ENCODE measurements at places on chromosomes 7 and 10. TPM values are rescaled to one million over a fixed set of nuclear protein-coding genes. Genes with fewer than 3 reads are reported as not detected.
A peak's percentile ranks its signal among the peaks of the same experiment; 100 is the strongest.

BCAP29 gene
- 29.4 TPM for total RNA-seq

PRF1 gene
- total RNA-seq = 6.6 TPM

DNA sequence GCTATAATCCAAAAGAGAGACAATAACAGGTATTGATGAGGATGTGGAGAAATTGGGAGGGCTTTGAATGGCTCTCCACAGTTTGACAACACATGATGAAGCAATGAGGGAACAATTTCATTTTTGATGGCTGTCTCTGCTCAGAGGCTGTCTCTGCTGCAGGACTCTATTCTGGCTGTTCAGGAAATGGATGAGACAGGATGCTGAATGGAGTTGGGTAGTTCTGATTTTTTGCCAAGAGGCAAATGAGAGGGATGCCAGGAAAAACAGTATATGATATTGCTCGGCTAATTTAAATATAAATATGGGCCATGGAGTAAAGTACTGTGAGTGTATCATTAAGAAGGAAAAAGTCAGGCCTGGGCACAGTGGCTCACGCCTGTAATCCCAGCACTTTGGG lies 16.8 kb downstream of the APBB1IP start:
- no peak overlapping the region for H3K4me3 ChIP-seq
- H3K4me1 ChIP-seq = no peaks in the 10 kb centered on the region
- no peak for DNase-seq
- H3K27me3 ChIP-seq = no peaks in the 10 kb centered on the region
- H3K27ac ChIP-seq = no peak overlapping the region
- no peaks in the 10 kb centered on the region for H3K36me3 ChIP-seq

GRCh38 chr7:45663167-45663921 lies 89.2 kb downstream of the ADCY1 start:
- no peaks in the 10 kb centered on the region for H3K36me3 ChIP-seq
- no peak overlapping the region for H3K4me3 ChIP-seq
- no peak overlapping the region for H3K27ac ChIP-seq

DNA sequence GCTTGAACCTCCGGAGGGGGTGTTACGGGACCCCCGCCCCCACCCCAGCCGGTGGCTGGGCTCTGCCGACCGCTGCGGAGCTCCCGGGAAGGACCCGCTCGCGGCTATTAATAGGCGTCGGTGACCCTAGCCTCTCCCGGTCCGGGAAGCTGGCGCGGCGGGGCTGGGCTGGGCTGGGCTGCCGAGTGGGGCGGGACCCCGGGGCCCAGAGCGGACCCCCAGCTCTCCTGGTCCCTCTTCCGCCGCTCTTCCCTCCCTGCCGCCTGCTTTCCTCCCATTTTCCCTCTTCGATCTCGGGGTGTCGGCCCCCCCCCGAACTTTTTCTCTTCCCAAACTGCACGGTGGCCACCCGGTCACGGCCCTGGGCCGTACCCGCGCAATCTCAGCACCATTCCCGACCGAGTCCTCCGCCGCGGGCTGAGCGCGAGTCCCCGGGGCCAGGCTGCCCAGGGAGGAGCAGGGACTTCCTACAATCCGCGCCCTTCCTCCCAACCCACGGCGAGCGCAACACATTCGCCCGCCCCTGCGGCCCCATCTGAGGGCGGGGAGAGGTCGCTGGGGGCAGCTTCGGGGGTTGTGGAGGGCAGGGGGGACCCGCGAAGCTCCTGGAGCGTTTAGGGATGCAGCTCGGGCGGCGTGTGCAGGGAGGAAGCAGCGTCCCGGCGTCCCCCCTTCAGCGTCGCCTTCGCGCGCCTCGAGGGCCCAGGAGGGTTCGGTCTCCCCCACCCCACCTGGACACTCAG lies 3.1 kb upstream of the ELFN1 start:
- H3K27ac ChIP-seq = no peak overlapping the region
- no peaks in the 10 kb centered on the region for H3K27me3 ChIP-seq
- peak; percentile 44 for DNase-seq
- H3K4me1 ChIP-seq = peaks cover 23% of the 10 kb centered on the region
- H3K4me3 ChIP-seq = peak overlapping the region; percentile 47

DNA sequence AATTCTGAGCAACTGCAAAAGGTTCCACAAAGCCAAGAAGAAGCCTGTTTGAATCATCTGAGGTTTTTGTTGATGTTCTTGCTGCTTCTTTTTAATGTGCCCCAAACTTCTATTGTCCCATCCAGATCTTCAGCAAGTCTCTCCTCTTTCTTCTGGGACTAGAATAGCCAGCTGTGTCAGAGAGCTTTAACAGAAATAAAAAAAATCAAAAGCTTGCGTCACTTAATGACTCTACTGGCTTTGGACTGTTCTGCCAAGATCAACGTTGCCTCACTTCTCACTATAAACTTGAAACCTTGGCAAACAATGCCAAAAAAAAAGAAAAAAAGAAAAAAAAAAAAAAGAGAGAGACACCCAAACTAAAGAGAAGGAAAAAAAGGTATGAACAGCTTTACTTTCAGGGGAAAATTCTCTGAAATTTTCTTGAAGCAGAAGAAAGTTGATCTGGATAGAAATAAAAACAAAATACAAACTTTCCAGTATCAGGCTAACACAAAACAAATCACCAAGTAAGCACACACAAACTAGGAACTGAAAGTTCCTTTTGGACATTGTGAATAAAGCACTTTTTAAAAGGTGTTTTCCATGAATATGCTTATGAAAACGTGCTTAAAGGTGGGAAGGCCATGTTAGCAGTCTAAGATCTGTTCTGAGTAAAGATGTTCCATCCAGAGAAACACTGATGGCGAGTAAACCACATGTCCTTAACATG lies 14.8 kb downstream of the USP54 start:
- no peaks in the 10 kb centered on the region for H3K27me3 ChIP-seq
- no peak for DNase-seq
- peak overlapping the region; percentile 26 for H3K27ac ChIP-seq
- H3K36me3 ChIP-seq = no peaks in the 10 kb centered on the region
- no peak overlapping the region for H3K4me3 ChIP-seq

GRCh38 chr7:37377231-37377630 lies 71.4 kb downstream of the ELMO1 start:
- no peaks in the 10 kb centered on the region for H3K36me3 ChIP-seq
- DNase-seq = no peak
- no peak overlapping the region for H3K4me3 ChIP-seq
- no peaks in the 10 kb centered on the region for H3K27me3 ChIP-seq

GRCh38 chr7:18803923-18804322 lies 308.4 kb downstream of the HDAC9 start:
- no peak overlapping the region for H3K27ac ChIP-seq
- no peak for DNase-seq
- no peaks in the 10 kb centered on the region for H3K4me1 ChIP-seq
- no peak overlapping the region for H3K4me3 ChIP-seq
- no peaks in the 10 kb centered on the region for H3K36me3 ChIP-seq
- no peaks in the 10 kb centered on the region for H3K27me3 ChIP-seq

DNA sequence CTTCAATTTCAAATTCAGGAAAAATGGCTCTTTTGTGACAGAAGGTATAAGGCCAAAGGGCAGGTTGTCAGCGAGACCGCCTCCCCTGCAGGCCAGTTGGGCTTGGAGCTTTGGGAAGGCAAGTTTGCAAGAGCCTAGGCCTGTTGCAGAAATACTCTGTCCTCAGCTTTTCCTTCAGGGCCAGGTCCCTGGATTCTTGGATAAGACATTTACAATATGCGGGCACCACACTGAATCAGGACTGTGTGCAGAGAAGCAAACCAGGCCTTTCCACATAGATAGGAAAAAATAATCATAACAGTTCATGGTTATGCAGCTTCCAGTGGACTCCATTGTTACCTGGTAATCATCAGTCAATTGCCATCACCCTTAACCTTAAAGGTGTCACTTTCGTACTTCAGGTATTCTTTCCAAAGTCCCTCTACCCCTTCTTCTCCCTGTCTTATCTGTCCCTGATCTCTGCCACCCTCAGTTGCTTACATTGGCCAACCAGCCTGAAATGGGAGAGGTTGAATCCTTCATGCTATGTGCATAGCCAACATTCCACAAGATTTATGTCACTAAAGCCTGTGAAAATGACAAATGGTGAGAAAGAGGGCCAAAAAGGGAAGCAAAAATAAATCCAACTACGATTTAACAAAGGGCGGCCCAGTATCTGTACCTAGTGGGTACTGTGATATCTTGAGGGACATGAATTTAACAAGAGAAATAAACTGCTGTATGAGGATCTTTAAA lies 304.5 kb upstream of the NFE2L3 start:
- no peaks in the 10 kb centered on the region for H3K27me3 ChIP-seq
- no peak for DNase-seq
- H3K27ac ChIP-seq = peak overlapping the region; percentile 87

DNA sequence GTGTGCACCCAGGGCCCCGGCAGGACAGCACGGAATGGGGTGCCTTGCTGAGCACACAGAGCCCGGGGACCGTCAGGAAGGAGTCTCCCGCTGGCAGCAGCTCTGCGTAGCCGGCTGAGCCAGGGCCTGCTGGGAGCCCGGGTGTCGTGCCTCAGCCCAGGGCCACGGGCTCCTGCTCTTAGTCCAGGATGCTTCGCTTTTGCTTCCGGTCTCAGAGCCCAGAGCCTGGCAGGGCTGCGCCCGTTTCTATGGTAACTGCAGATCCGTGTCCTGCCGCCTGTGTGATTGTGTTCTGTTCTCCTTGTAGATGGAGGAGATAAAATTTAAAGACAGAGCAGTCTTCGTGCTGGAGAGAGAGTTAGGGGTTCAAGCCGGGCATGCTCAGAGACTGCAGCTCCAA lies 53.7 kb upstream of the DPYSL4 start:
- H3K4me3 ChIP-seq = no peak overlapping the region
- DNase-seq = no peak
- H3K27ac ChIP-seq = no peak overlapping the region
- H3K36me3 ChIP-seq = no peaks in the 10 kb centered on the region
- no peaks in the 10 kb centered on the region for H3K4me1 ChIP-seq
- H3K27me3 ChIP-seq = no peaks in the 10 kb centered on the region

- H3K36me3 ChIP-seq = no peaks in the 10 kb centered on the region
- H3K27ac ChIP-seq = no peak overlapping the region
- H3K4me1 ChIP-seq = no peaks in the 10 kb centered on the region
- peak; percentile 63 for DNase-seq
Observed at GRCh38 chr10:129888784-129889616, 75.1 kb downstream of the EBF3 start.

DNA sequence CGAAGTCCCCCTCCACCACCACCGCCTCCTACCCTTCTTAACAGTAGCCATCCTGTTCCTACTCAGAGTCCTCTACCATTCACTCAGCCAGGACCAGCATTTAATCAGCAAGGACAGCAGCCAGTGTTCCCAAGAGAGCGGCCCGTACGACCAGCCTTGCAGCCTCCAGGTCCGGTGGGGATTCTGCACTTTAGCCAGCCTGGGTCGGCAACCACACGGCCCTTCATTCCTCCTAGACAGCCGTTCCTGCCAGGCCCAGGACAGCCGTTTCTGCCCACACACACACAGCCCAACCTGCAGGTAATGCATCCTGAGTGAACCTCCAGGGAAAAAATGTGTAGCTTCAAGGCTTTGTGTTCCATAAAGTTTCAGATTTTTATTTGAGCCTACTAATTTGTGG lies 74.2 kb downstream of the SHH start:
- no peak overlapping the region for H3K27ac ChIP-seq
- H3K4me3 ChIP-seq = no peak overlapping the region
- H3K4me1 ChIP-seq = no peaks in the 10 kb centered on the region
- H3K36me3 ChIP-seq = no peaks in the 10 kb centered on the region
- no peaks in the 10 kb centered on the region for H3K27me3 ChIP-seq

DNA sequence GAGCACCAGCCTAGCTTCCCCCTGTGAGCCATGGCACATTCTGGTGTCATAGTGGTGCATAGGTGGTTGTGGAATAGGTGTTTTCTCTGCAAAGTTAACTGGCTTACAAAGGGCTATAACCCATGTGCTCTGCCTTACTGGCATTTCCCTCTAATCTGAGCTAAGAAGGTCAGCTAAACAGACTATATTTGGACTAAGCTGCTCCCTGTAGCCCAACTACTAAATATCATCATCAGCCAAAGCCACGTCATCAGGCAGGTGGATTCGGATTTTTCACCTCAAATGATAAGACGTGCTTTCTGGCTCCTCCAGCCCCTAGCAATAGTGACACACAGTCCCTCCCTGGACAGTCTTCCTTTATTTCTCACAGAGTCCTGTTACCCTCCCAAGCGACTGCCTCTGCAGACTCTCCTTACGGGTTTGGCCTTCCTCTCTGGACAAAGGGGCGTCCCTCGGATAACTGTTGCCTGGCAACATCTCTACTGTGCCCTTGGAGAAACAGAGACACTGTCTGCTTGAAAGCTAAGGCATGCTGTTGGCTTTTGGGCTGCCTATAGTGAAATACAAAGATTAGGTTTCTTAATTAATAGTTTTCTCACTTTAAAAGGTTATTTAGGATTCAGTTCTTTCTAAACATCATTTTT lies 9.1 kb downstream of the SLC13A4 start:
- H3K27ac ChIP-seq = no peak overlapping the region
- H3K4me3 ChIP-seq = no peak overlapping the region
- no peaks in the 10 kb centered on the region for H3K36me3 ChIP-seq
- H3K27me3 ChIP-seq = no peaks in the 10 kb centered on the region
- no peaks in the 10 kb centered on the region for H3K4me1 ChIP-seq

DNA sequence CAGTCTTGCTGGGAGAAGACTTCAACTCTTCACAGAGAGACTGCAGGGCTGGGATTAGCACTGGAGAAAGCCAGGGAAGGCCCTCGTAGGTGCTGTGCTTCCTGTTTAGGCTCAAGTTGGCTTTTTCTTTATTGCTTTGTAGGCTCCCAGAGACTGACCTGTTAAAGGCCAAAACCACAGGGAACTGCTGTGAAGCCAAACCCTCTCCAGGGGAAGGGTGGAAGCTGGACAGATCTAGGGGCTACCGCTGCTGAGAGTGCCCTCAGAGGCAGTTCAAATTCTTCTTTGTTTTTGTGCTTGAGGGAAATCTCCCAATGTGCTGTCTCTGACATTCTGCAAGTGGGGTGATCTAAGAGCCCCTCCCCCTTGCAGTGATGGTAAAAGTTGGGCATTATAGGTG lies 198.4 kb downstream of the CNTNAP2 start:
- no peak for DNase-seq
- H3K27ac ChIP-seq = no peak overlapping the region
- H3K27me3 ChIP-seq = no peaks in the 10 kb centered on the region
- H3K4me3 ChIP-seq = no peak overlapping the region
- H3K36me3 ChIP-seq = no peaks in the 10 kb centered on the region
- H3K4me1 ChIP-seq = no peaks in the 10 kb centered on the region

GRCh38 chr7:143315776-143316175 lies at the start of gene CLCN1:
Gene CLCN1 (plus strand): TSS chr7:143316111. CDS start chr7:143316213, 102 bp downstream.
- H3K27me3 ChIP-seq = no peaks in the 10 kb centered on the region
- H3K4me3 ChIP-seq = no peak within 1 kb of the TSS
- DNase-seq = no peak

- no peaks in the 10 kb centered on the region for H3K27me3 ChIP-seq
- no peak overlapping the region for H3K4me3 ChIP-seq
- no peaks in the 10 kb centered on the region for H3K36me3 ChIP-seq
- DNase-seq = no peak
- no peaks in the 10 kb centered on the region for H3K4me1 ChIP-seq
Observed at GRCh38 chr7:57354679-57355338, 95.2 kb upstream of the ZNF716 start.

Data from Peyer's patch (tissue), 4 donors.